ENCODE measurements at places on chromosomes 5 and 9.
A peak's percentile ranks its signal among the peaks of the same experiment; 100 is the strongest.

GRCh38 chr5:150305095-150305494, 2.4 kb upstream of the ARSI start:
- DNase-seq: no peak

GRCh38 chr5:54388811-54389210, 66.7 kb upstream of the HSPB3 start:
- DNase-seq: no peak

DNA sequence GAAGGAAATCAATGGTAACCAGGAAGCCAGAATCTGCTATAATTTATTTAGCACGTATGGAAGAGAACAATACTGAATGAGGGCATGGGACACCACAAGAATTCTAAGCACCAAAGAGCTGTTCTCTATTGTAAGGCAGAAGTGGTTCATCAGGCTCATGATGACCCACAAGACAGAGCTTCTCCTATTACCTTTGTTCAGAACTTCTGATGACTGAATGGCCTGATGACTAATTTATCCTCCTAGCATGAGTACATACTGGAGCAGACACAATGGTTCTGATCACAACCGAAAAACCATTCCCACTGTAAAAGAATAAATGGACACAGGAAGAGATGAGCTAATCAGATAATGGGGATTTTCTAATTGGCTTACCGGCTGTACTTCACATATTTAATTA, 329.8 kb upstream of the PDE4D start:
- peak; percentile 55 for DNase-seq

- no peak for DNase-seq
Observed at GRCh38 chr5:56080375-56081052, 85.8 kb upstream of the IL6ST start.

DNA sequence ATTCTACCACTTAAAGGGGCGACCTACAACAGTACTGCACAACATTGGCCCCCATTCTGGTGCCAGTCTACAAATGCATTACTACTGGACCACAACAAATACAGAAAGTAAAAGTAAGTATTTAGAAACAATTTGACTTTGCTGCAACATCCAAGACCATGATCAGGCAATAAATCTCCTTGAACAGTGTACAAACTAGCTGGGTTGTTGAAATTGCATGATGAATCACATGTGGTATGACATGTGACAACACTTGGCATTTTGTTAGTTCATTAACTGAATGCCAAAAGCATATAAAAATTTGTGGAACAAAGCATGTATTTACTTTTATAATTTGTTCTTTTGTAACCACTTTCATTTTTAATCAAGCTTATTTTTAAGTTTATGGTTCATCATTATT, 270.5 kb downstream of the NFIB start:
- no peak for DNase-seq

DNA sequence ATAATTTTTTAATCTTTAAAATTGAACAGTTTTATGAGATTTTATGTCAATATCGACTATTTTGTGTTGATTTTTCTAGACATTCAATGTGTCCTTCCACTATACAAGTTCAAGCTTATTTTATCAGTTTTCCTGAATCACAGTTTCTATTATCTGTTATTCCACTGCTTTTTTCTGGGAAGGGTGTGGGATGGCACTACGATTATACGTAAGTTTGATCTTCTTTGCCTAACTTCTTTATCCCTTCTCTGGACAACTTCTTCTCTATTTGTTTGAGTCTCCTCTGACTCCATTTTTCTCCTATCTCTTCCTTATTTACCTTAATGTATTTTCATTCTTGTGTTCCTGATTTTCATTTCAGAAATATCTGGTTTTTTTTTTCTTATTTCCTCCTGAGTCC, 24.5 kb downstream of the TBC1D9B start:
- no peak for DNase-seq

DNA sequence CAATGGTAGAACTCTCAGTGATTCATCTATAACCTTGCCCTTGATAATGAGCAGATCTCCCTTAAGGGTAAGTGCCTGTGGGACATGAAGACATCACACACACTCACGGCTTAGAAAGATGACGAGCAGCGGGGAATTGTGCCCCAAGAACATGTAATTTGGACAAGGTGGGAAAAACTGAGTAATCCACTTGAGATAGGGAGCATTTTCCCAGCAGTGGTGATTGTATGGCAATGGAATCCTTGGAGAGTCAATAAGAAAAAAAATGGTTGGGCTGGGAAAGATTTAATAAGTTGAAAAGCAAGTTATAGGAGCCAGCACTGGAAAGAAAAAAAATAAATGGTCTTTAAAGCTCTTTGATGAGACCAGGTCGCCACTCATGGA, 193.1 kb downstream of the GLIS3 start:
- DNase-seq: no peak

- DNase-seq: no peak
Observed at GRCh38 chr5:62167561-62168057, 138.4 kb upstream of the KIF2A start.

DNA sequence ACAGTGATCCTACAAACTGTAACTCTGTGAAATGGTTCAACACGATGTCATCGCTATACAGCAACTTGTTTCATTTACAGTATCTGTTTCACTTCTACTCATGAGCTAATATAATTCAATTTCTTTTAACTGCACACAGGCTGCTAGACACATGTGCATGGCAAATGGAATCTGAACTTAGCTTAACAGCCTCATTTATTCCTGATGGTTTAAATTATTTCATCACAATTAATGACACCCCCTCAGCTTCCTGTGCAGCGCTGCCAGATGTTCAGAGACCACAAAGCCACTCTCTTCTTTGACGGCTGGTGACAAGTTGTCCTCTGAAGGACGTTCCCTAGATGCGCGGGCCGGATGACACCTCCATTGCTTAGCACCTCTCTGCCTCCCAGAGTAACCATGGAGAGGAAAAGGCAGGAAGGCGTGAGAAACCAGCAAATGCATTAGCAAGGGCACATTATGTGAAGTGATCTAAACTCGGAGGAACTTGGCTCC, 191.1 kb downstream of the BNC2 start:
- no peak for DNase-seq

DNA sequence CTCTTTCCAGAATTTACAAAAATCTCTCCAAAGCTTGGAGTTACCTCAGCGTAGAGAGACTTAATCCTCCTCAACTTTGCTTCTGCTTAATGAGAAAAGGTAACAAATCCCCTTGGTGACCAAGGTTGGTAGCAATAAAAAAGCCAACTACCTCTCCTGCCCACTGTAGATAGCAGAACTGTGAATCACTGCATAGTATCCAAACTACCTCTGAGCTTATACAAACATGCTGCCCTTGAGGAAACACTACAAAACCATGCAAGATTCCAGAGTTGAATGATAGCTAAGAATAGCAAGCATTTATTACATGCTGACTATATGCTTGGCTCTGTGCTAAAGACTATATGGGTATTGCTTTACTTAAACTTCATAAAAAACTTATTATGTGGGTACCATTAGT, 2.8 kb upstream of the ADAMTS12 start:
- DNase-seq: no peak

DNA sequence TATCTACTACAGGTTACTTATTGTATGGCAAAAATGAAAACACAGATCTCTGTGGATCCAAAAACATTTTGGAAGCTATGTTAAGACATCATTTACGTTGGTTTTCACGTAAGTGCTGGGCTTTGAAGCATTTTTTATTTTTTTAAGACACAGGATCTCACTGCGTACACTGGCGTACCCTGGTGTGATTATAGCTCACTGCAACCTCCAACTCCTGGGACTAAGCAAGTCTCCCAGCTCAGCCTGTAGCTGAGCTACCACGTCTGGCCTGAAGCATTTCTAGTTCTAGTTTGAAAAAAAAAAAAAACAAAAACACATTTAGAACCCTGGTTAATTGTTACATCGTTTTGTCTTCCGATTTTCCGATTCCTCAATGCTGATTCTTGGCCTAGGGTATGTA, 131.3 kb downstream of the AOPEP start:
- no peak for DNase-seq

DNA sequence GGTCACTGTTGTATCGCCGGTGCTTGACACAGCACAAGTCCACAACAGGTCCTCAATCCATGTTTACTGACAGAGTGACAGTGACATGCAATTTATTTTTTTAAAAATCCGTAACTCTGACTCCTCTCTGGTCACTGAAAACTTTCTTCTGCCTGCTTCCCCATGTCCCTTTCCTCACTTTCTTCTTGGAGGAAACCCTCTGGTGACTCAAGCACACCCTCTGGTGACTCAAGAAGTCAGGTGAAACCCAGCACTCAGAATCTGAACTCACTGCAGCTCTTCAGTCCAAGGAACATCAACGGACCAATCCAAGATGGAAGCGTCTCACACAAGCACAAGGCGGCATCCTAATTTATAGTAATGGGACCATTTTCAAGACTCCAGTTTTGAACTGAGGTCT, 245.9 kb downstream of the FSTL4 start:
- no peak for DNase-seq

All from pons (tissue), 1 donor.